Osteoblast (primary cell): ENCODE measurements at places on chromosomes 12 and 14. TPM values are rescaled to one million over a fixed set of nuclear protein-coding genes. Genes with fewer than 3 reads are reported as not detected.

GRCh38 chr12:21715386-21715785, 57.7 kb upstream of the LDHB start:
- DNase-seq: no peak
- H3K4me1 ChIP-seq: no peaks in the 10 kb centered on the region
- H3K4me3 ChIP-seq: no peak overlapping the region

The RNFT2 gene
- total RNA-seq: 2.4 and 3.3 TPM in 2 replicates

DNA sequence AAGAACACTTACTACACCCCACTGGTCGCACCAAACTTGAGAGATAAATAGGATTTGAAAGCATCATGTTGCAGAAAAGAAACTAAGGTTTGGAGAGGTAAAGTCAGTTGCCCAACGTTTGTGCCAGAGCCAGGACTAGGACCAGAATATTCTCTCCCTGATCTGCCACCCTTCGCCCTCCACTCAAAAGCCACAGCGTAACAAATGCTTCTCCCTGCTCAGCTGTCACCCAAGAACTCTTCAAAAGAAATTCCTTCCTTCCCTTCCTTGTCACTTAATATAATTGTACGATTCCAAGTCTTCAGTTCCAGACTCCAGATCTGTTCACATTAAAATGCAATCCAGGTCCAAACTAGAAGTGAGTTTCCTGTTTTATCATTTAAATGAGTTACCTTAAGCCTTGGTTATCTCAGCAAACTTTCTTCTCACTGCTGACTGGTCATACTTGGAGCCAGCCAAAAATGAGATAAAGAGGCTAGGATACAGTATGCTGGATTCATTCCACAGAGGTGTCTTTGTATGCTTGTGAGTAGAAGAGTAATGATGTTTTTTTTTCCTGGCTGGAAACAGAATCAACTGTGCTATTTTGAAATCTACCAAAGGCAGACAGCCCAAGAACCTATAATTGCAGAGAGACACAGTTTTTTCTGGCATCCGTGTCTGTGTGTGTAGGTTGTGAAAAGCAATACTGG, 12.8 kb upstream of the PPFIBP1 start:
- H3K27me3 ChIP-seq: no peaks in the 10 kb centered on the region
- peaks cover 10% of the 10 kb centered on the region for H3K4me1 ChIP-seq
- no peak overlapping the region for H3K4me3 ChIP-seq

DNA sequence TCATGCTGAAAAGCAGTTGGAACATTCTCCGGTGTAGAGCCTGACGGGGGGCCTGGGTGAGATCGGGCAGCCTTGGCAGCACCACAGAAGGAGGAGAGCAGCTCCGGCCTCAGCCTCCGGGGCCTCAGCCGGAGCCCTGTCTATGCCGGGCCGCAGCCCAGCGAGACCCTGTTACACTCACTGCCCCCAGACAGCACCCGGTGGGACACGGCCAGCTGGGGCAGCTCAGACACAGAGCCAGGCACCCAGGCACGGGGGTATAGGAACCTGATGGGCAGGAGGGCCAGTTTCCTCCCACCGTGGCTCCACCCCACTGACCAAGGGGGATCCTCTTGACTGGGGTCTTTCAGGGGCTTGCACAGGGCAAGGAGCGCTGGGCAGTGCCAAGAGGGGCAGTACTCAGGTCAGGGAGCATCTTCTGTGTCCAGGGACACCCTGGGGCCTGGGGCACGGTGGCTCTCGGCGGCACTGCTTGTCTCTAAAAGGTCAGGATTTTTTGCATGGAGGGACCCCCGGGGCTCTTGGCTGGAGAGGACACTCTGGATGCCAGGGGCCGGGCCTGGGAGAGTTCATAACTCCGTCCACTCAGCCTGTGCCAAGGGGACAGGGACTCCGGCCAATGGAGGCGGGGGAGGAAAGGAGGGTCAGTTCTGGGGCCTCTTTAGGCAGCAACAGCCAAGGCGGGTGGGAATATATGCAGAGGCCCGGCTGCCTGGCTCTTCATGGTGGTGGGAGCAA, 9.4 kb downstream of the INF2 start:
- H3K4me3 ChIP-seq: no peak overlapping the region
- no peaks in the 10 kb centered on the region for H3K27me3 ChIP-seq
- no peak overlapping the region for H3K27ac ChIP-seq
- no peak for DNase-seq

DNA sequence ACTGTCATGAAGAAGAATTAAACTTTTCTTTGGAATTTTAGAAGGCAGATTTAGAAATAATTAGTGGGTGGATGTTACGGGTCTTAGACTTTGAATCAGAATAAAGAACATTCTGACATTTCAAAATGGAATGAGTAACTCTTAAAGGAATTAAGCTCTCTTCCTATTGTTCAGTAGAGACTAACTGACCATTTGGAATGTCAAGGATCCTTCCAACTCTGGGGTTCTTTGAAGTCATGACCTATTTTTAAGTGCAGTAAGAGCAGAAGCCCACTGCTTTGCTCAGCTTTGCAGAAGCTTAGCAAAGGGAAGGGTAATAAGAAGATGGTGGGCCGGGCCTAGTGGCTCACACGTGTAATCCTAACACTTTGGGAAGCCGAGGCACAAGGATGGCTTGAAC, 4.0 kb downstream of the CHURC1 start:
- H3K27me3 ChIP-seq: no peaks in the 10 kb centered on the region
- no peaks in the 10 kb centered on the region for H3K36me3 ChIP-seq
- peaks cover 46% of the 10 kb centered on the region for H3K4me1 ChIP-seq
- H3K27ac ChIP-seq: peak overlapping the region; percentile 78

- peak; percentile 79 for DNase-seq
- H3K4me3 ChIP-seq: no peak overlapping the region
- no peaks in the 10 kb centered on the region for H3K27me3 ChIP-seq
Measured at GRCh38 chr12:111745211-111745610, 21.5 kb upstream of the ALDH2 start.

The NKX2-1 gene
- not detected in 2 replicates for total RNA-seq

DNA sequence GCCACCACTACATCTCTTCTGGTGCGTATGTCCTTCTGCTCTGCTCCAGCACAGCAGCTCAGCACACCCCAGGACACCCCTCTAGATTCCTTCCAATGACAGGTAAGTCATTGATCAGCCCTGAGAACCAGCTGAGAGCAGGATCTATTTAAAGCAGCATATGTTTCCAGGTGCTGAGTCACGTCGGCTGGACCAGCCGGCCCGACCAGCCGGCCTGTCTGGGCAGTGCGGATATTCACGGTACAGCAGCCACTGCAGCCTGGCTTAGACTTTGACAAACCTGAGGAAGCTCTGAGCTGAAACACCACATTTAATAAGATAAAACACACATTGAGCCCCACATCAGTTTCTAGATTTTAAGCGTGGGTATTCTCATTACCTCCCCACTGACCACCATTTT, 31.8 kb upstream of the RPH3A start:
- H3K4me1 ChIP-seq: no peaks in the 10 kb centered on the region
- no peak overlapping the region for H3K4me3 ChIP-seq
- DNase-seq: no peak
- no peaks in the 10 kb centered on the region for H3K36me3 ChIP-seq
- H3K27ac ChIP-seq: no peak overlapping the region

- no peak overlapping the region for H3K4me3 ChIP-seq
- no peaks in the 10 kb centered on the region for H3K27me3 ChIP-seq
- no peaks in the 10 kb centered on the region for H3K36me3 ChIP-seq
- DNase-seq: no peak
- H3K27ac ChIP-seq: peak overlapping the region; percentile 87
Measured at GRCh38 chr12:116528065-116528464, 31.1 kb upstream of the MAP1LC3B2 start.

The OR6C65 gene
- not detected in 2 replicates for total RNA-seq

The IFNG-AS1 gene
- total RNA-seq: under 0.01 and 0.29 TPM in 2 replicates

DNA sequence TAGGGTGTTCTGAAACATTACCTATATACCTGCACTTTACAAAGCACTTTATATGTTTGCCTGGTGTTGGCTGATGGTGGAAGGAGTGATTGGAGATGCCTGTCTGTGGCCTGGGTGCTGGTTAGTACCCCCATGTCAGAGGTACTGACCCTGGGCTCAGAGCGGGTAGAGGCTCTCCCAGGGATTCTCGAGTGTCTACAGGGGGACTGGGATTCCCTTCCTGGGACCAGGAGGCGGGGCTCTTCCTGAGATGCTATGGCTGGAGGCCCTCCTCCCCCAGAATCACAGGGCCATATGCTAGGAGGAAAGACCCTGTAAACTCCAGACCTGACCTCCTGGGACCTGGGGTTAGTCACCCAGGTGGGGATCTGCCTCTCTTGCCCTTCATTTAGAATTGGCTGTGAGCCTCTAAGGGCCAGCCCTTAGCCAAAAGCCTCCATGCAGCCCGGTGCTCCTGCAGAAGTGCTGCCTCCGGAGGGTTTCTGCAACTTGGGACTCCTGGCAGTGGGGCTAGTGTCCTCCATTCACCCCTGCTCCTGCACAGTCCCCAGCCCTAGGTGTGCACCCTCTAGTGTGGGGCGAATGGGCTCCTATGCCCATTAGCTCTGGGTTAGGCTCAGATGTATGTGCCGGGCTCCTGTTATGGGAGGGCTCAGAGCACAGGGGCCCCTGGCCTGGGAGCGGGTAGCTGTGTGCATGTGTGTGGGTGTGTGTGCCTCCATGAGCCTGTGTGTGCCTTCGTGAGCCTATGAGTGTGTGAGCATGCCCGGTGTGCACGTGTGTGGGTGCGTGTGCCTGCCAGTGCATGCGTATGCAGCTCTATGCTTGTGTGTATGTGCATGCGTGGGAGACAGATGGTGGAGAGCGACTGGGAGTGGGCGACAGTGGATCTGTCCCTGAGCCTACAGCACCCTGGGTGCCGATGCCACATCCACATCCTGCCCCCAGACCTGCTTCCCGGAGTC, 36.6 kb downstream of the RTL1 start:
- peaks cover 39% of the 10 kb centered on the region for H3K36me3 ChIP-seq
- H3K4me3 ChIP-seq: no peak overlapping the region
- DNase-seq: peak; percentile 25
- no peak overlapping the region for H3K27ac ChIP-seq

- DNase-seq: no peak
- H3K27ac ChIP-seq: no peak overlapping the region
Measured at GRCh38 chr12:52761802-52762201, 15.3 kb downstream of the KRT76 start.

The NANOG gene
- total RNA-seq: under 0.01 TPM in 1 of 2 replicates, not detected in the other

- H3K4me3 ChIP-seq: no peak overlapping the region
- no peak overlapping the region for H3K27ac ChIP-seq
- H3K4me1 ChIP-seq: no peaks in the 10 kb centered on the region
- no peaks in the 10 kb centered on the region for H3K36me3 ChIP-seq
- no peak for DNase-seq
Measured at GRCh38 chr12:115763376-115763775, 514.1 kb downstream of the MED13L start.

The DPPA3 gene
- not detected in 2 replicates for total RNA-seq

GRCh38 chr12:46491548-46491947, 119.0 kb upstream of the SLC38A2 start:
- H3K27ac ChIP-seq: peak overlapping the region; percentile 84
- H3K27me3 ChIP-seq: no peaks in the 10 kb centered on the region
- H3K4me1 ChIP-seq: peaks cover 47% of the 10 kb centered on the region
- H3K36me3 ChIP-seq: no peaks in the 10 kb centered on the region
- peak; percentile 88 for DNase-seq
